ENCODE measurements at places on chromosomes 3 and 15.

DNA sequence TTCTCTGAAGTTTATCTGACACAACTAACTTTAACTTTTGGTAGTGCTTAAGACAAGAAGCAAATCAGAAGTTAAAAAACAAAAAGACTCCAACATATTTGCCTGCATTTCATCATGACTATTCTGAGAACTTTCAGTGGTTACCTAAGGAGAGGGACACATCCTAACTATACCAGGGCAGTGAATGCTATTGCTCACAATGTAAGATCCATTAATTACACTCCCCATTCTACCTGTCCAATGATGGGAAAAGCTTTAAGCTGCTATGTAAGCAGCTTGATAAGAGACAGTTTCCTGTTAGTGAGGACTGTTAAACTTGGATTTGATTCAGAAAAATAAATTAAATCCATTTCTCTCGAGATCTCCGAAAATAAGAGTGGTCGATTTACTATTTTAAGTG lies 37.5 kb downstream of the SERPINI1 start:
- DNase-seq: no peak

- DNase-seq: no peak
Observed at GRCh38 chr3:61239871-61240270, 11.4 kb downstream of the FHIT start.

GRCh38 chr15:51735228-51736010 lies 2.0 kb downstream of the LYSMD2 start:
- no peak for DNase-seq

DNA sequence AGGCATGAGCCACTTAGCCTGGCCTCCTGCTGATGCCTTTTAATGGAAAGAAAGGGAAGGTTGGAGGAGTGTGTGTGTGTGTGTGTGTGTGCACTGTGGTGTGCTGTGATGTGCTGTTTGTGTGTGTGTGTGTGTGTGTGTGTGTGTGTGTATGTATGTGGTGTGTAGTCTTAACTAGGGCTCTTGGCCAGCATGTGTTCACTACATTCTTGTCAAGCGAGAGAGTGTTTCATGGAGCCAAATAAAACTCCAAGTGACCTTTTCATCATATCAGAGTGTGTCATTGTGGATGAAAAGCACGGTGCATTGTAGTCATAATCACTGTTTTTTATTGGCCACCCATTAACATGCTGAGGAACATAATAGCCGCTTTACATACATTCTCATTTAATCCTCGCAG lies 30.8 kb upstream of the BHLHE40 start:
- DNase-seq: no peak

DNA sequence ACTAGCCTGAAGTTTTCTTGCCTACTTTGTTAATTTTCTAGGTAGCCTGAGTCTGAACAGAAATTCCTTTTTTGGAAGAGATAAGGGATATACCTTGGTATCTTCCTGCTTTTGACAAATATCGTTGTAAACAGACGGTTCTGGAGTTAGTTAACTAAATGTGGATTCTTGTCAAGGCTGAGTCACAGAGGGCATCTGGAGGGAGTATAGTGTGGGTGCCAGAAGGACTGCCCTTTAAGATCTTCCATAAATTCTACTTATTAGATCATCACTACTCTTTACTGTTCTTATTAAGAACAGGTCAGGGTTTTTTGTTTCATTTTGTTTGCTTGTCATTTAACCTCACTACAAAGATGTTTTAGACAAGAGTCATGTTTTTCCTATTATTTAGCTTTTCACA lies 125.3 kb upstream of the SKOR1 start:
- DNase-seq: no peak

DNA sequence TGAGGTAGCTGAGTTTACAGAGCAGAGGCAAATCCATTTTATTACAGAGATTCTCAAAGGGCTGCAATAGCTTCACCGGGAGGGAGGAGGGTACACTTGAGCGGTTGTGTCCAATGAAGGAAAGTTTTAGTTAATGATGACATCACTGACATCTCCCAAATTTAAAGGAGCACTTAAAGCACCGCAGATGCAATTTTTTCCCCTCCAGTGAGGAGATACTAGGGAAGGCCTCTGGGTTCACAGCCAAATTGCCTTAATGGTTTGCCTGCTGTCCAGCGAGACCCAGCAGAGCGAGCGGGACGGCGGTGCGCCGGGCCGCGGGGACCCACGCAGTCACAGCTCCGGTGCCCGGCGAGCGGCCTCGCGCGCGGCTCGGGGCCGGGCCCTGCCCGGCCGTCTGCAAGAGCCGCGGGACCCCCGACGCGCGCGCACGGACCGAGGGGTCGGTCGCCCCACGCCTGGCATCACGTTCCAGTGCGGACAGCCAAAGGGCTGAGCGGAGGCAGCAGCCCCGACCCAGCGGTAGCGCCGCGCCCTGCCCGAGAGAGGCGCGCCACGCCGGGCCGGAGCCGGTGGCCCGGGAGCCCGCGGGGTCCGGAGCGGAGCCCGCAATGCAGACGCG lies 160.5 kb upstream of the CHRNA7 start:
- DNase-seq: no peak

GRCh38 chr3:169453256-169454059 lies 210.1 kb downstream of the MECOM start:
- DNase-seq: no peak

GRCh38 chr3:49519916-49520385 lies 34.3 kb upstream of the BSN start:
- no peak for DNase-seq

GRCh38 chr15:50879016-50879617 lies 29.4 kb upstream of the AP4E1 start:
- DNase-seq: no peak

- DNase-seq: no peak
Observed at GRCh38 chr3:136792556-136793330, 26.2 kb upstream of the SLC35G2 start.

DNA sequence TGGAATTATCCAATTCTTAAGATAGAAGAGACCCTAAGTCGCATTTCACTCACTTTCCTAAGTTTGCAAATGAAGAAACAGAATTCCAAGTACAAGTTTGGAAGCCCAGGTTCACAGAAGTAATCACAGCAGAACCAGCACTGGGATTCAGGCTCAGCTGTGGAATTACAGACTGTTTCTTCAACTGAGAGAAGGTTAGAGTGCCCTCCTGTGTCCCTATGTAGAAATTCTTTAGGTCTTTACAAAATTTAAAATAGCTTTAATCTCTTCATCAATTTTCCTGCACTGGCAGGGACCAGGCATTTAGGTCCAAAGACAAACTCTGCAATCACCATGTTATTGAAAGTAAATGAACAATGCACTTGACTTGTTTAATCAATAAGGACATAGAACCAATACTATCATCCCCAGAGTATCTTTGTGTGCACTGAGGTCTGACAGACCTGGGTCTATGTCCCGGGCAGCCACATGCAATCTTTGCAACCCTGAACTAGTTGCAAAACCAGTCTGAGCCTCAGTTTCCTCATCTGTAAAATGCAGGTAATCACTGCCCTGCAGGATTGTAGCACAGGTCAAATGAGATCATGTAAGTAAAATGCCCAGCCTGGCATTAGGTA lies 96.3 kb upstream of the ZBED2 start:
- no peak for DNase-seq

DNA sequence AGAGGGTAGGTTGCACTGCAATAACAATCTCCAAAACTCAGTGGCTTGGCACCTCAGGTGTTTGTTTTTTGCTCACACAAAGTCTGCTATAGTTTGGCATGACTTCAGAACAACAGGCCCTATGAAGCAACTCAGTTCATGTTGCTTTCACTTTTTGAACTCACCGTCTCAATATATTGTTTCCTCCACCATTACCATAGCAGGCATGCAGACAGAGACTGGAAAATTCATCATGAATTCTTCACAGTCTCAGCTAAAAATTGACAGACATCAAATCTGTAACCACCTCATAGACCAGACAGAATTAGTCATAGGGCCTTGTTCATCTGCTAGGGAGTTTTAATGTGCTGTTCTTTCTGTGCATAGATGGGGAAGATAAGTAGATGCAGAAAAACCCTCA lies 161.4 kb upstream of the POU1F1 start:
- no peak for DNase-seq

- no peak for DNase-seq
Observed at GRCh38 chr15:51793521-51794305, 35.7 kb upstream of the TMOD3 start.

- no peak for DNase-seq
Observed at GRCh38 chr3:87004883-87005282, 13.9 kb upstream of the VGLL3 start.

DNA sequence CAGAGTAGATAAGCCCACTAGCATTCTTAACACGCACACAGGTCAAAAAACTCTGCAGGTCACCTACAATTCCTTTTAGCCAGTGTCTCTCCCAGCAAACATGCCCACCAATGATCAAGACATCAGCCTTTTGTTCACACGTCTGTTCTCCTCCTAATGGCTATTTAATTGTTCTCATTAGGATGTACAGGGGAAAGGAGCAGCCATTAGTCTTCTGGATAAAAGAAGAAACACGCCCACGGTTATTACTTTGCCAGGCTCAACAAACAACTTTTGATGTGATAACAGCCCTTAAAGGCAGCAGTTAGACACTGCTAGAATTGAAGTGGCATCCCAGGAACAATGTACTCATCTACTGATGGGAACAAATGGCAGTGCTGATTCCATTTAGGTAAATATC lies 108.8 kb downstream of the NTRK3 start:
- DNase-seq: no peak

DNA sequence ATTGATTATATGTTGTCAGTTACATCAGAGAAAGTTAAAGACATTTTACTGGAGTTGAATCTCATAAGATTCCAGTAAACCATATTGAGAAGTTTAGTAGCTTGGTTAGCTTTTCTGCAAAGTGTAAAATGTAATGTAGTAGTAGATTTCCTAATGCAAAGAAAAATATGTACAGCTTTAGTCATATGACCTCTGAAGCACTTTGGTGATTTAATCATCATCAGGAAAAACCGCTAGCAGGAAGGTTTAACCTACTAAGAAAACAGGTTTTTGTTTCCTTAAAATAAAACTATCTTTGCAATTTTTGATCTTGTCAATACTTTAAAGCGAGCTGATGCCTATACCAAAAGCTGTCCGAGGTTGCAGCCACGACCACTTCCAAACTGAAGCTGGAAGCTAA lies 364.6 kb upstream of the ZNF385D start:
- no peak for DNase-seq

DNA sequence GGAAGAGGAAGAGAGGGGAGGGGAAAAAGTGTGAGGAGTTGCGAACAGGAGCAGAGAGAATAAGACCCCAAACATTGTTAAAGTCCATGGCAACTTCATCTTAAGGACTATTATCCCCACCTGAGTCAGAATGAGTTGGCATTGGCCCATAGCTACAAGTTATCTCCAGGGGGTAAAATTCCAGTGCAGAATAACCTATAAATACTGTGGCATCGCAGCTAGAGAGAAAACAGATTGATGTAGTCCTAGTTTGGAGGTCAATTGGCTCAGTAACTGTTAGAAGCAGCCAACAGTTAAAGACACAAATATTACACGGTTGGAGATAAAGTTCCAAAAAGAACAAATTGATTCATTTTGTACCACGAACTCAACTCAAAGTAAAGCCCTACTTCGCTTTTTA lies 313.9 kb upstream of the CCDC54 start:
- no peak for DNase-seq

GRCh38 chr15:40893019-40893670 lies 1.1 kb upstream of the VPS18 start:
- no peak for DNase-seq

- no peak for DNase-seq
Observed at GRCh38 chr15:85890620-85890980, 95.9 kb upstream of the KLHL25 start.

GRCh38 chr3:129624347-129625071 lies 18.0 kb upstream of the PLXND1 start:
- no peak for DNase-seq

DNA sequence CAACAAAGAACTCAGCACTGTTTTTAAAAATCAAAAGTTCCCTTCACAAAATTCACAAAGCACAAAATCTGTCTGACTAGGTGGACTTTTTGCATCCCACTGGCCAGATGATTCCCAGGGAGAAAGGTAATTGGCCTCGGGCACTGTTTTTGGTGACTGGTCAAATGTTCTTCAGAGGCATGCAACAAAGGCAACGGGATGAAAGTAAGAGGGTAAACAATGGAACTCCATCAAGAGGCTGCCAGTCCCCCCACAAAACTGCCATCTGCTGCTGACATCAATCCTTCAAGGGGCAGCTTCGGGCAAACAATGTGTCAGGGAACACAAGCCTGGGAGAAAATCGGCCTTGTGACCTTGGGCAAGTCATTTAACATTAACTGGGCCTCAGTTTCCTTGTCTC lies 3.3 kb downstream of the SRGAP3 start:
- DNase-seq: no peak

GRCh38 chr3:187648177-187648576 lies 22.0 kb downstream of the SST start:
- no peak for DNase-seq

DNA sequence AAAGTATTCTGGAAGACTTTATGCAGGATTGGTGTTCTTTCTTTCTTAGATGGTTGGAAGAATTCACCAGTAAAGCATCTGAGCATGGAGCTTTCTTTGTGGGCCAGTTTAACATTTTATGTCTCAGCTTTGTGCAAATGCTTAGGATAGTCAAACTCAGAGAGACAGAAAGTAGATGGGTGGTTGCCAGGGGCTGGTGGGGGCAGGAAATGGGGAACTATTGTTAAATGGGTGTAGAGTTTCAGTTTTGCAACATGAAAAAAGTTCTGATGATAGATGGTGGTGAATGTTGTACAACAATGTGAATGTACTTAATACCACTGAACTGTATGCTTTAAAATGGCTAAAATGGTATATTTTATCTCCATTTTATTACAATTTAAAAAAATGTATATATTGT lies 24.8 kb downstream of the SPCS1 start:
- DNase-seq: no peak

DNA sequence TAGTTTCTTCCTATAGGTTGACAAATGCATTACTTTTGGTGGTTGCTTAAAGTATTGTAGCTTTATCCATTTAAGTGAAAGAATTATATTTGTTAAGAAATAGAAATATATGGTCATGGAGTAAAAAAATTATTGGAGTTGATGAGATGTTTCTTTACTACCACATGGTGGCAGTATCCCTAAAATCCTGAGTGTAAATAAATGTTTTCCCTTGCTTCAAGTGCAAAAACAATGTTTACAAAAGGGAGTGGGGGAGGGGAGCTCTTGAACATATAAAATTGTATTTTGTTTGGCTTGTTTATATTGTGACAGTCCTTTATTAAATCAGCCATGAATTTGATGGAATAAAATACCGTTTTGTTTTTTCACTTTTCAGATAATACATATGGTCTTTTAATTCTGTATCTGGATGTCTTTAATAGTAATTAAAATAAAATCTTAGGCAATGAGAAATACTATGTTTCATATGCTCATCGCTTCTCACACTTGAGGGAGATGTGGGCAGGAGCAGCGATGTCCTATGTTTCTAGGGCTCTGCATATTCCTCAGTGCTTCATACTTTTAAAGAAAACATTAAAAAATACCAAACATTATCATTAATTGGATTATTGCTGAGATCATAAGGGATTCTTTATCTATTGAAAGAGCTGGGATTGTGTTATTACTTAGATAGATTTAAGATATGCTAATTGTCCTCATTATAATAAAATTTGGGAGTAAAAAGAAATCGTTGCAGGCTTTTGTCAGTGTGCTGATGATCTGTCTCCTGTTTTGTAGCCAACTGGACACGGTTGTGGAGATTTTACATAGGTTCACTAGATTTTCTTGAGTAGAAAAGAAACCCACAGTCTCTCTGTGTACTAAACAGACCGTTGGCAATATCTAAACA lies 349.7 kb downstream of the TUSC7 start:
- DNase-seq: no peak

GRCh38 chr3:124760601-124761000 lies 30.3 kb downstream of the UMPS start:
- DNase-seq: no peak
